ENCODE measurements at places on chromosomes 7 and 10. TPM values are rescaled to one million over a fixed set of nuclear protein-coding genes. Genes with fewer than 3 reads are reported as not detected.

- DNase-seq: no peak
Measured at GRCh38 chr7:127018889-127019288, 233.9 kb downstream of the GRM8 start.

SEMA3A gene
- 0.68 TPM for total RNA-seq

DNA sequence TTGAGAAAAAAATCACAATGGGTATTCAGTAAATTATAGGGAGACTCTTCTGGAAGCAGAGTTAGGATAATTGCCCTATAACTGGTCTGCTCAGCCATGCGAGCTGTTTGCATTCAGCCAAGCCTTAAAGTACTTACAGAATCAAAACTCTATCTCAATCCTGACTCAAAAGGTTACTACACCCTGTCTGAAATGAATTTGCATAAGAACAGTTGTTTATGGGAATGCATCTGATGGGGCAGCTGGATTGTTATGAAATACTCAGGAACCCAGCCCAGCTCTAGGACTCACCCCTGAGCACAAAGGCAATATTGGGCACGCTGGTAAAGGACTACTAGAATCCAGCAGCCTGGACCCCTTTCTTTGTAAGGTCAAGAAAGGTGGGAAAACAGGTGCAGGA, 38.8 kb downstream of the AKR1B15 start:
- DNase-seq: no peak

CRYGN gene
- total RNA-seq: 0.35 TPM

KNDC1 gene
- 0.95 TPM for total RNA-seq

DNA sequence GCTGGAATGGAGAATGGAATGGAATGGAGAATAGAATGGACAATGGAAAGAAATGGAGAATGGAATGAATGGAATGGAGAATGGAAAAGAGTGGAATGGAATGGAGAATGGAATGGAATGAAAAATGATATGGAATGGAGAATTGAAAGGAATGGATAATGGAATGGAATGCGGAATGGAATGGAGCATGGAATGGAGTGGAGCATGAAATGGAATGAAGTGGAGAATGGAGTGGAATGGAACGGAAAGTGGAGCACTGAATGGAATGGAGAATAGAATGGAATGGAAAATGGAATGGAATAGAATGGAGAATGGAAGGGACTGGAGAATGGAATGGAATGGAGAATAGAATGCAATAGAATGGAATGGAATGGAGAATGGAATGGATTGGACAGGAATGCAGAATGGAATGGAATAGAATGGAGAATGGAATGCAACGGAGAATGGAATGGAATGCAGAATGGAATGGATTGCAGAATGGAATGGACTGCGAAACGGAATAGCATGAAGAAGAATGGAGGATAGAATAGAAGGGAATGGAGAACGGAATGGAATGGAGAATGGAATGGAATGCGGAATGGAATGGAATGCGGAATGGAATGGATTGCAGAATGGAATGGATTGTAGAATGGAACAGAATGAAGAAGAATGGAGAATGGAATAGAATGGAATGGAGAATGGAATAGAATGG, 89.4 kb downstream of the NSUN6 start:
- DNase-seq: no peak

DNA sequence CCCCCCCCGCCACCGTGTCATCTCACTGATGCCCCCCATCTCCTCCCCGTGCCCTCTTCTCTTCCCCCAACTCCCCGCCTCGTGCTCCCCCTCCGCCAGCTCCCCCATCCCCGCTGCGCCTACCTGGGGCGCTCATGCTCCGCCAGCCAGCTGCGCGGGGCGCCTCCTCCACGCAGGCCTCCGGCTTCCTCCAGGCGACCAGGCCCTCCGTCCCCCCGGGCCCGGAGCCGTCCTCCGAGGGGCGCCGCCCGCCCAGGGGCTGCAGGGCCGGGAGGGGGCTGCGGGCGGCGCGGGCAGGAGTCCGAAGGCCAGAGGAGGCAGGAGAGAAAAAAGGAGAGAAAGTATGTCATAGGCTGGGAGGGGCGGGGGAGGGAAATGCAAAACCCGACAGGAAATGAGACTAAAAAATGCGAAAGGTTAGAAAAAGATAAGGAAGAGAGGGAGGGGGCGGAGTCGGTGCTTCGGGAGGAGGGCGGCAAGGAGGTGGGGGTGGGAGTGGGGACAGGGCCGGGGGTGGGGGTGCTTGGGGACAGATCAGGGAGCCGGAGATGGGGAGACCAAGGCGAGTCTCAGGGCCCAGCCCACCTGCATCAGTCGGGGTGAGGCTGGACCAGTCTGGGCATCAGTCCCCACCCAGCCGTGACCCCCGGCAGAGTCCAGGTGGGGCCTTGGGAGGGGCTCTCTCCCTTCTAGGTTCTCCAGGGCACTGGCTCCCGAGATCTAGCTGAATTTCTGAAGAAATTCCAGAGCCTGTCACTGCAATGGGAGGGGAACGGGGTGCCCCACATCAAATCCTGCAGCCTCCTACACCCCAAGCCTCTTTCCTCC, at the start of gene CARD11:
Gene CARD11 (minus strand): TSS at position 324 of the 828 bp plus-strand sequence. CDS start 85,361 bp downstream, outside the sequence.
- no peak for DNase-seq

AEBP1 gene
- 1,006 TPM for total RNA-seq

DNA sequence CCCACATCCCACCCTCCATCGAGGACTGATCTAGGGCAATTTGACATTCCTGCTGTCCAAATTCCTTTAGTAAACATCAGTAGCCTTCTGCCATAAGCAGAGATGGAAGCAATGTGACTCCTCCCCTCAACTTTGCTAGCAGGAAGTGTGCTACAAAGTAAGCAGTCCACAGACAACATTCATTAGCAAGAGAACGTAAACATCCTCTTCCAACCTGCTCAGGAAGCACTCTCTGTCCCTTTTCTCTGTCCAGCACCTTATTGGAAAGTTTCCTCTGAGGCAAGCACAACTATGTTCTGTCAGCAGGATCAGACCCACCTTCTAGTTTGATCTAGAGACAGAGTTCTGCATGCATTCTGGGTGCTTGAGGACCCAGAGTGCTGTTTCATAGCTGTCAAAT, 48.1 kb upstream of the LRGUK start:
- DNase-seq: no peak

- no peak for DNase-seq
Measured at GRCh38 chr7:70063927-70064326, 465.7 kb downstream of the AUTS2 start.

GRCh38 chr10:26503911-26504310, 65.8 kb downstream of the APBB1IP start:
- no peak for DNase-seq

CLCN1 gene
- not detected for total RNA-seq

MNX1 gene
- not detected for total RNA-seq

GRCh38 chr7:151115121-151115835, 29.0 kb downstream of the AGAP3 start:
- no peak for DNase-seq

- no peak for DNase-seq
Measured at GRCh38 chr10:26095781-26096180, 120.8 kb upstream of the GAD2 start.

DNA sequence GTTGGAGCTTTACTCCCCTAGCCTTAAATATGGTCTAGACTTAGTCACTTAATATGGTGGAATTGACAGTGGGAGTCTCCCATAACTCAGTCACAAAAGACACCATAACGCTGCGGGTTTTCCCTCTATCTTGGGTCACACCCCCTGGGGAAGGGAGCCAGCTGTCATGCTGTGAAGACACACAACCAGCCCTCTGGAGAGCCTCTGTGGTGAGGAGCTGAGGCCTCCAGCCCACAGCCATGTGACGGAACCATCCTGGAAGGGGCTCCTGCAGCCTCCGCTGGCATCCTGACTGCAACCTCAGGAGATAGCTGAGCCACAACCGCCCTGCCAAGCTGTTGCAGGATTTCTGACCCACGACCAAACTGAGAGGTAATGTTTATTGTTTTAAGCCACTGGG, 37.9 kb downstream of the PAXIP1 start:
- no peak for DNase-seq

DNA sequence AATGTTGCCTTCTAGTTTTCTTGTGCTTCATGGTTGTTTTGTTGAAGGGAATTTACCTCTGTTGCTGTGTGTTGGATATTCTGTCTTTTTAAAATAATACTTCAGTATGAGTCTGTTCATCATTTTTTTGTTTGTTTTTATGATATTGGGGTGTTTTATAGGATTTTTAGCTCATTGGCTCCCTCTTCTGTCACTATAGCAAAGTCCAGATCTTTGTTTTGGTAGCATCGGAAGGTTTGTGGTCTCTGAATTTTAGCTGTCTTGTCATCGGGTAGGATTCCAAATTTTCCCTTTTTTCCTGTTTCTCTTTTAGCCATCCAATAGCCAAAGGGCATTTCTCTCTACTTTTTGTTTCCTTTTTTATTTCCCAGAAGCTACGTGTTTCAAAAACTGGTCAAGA, 91.4 kb downstream of the EXOC4 start:
- DNase-seq: no peak

- no peak for DNase-seq
Measured at GRCh38 chr7:91235211-91235832, 28.9 kb upstream of the FZD1 start.

GRCh38 chr10:63208986-63209385, 75.9 kb downstream of the NRBF2 start:
- no peak for DNase-seq

DNA sequence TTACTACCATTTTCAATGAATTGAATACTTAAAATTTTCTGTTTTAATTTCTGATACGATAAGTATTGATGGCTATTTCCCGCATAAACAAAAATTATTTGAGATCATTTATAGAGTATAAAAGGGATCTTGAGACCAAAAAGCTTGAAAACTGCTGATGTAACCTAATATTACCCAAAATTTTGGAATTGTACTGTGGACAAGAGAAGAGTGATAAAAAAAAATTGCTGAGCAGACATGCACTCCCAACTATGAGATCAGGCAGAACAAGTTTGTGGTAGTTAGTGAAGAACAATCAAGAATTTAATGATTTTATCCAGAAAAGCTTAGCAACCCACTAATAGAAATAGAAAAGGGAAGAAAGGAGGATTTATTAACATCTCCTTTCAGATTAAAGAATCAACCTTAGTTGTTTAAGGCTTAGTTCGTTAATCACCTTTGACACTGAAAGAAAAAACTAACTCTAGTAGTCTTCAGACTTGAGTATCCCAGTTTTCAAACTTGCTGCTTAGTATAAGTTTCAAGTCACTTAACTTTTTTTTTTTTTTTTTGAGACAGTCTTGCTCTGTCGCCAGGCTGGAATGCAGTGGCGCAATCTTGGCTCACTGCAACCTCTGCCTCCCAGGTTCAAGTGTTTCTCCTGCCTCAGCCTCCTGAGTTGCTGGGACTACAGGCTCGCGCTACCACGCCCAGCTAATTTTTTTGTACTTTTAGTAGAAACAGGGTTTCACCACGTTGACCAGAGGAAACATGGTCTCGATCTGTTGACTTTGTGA, 50.6 kb upstream of the ZC3HAV1 start:
- DNase-seq: no peak

Data from thoracic aorta (tissue), 2 donors.